ENCODE measurements at places on chromosomes 6 and 20. TPM values are rescaled to one million over a fixed set of nuclear protein-coding genes. Genes with fewer than 3 reads are reported as not detected.

DNA sequence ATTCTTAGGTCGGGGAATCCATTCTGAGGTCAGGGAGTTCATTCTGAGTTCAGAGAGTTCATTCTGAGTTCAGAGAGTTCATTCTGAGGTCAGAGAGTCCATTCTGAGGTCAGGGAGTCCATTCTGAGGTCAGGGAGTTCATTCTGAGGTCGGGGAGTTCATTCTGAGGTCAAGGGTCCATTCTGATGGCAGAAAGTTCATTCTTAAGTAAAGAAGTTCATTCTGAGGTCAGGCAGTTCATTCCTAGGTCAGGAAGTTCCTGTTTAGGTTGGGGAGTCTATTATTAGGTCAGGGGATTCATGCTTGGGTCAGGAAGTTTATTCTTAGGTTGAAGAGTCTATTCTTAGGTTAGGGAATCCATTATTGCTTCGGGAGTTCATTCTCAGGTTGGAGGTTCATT is 16.5 kb upstream of the NXT1 start:
- H3K4me1 ChIP-seq, result peaks cover 4% of the 10 kb centered on the region
- no peaks in the 10 kb centered on the region for H3K36me3 ChIP-seq

UBD gene
- not detected for total RNA-seq

GRCh38 chr6:43869079-43869710 is 99.2 kb downstream of the VEGFA start:
- no peak for DNase-seq
- H3K27me3 ChIP-seq, result no peaks in the 10 kb centered on the region
- no peaks in the 10 kb centered on the region for H3K36me3 ChIP-seq
- H3K4me1 ChIP-seq, result peaks cover 5% of the 10 kb centered on the region
- H3K27ac ChIP-seq, result no peak overlapping the region

- peaks cover 48% of the 10 kb centered on the region for H3K4me1 ChIP-seq
- no peaks in the 10 kb centered on the region for H3K36me3 ChIP-seq
- peak overlapping the region; percentile 92 for H3K4me3 ChIP-seq
- peak overlapping the region; percentile 90 for H3K27ac ChIP-seq
- H3K27me3 ChIP-seq, result peaks cover 38% of the 10 kb centered on the region
Observed at GRCh38 chr6:159969204-159969912, 476 bp downstream of the IGF2R start.

- peaks cover 52% of the 10 kb centered on the region for H3K4me1 ChIP-seq
- peaks cover 4% of the 10 kb centered on the region for H3K36me3 ChIP-seq
- DNase-seq, result no peak
- peak overlapping the region; percentile 72 for H3K4me3 ChIP-seq
- H3K27me3 ChIP-seq, result peaks cover 99% of the 10 kb centered on the region
- peak overlapping the region; percentile 43 for H3K27ac ChIP-seq
Observed at GRCh38 chr6:10395171-10395703, 19.6 kb downstream of the TFAP2A start.

EFCAB8 gene
- not detected for total RNA-seq
